AG04449 (cell line): ENCODE measurements at places on chromosomes 3 and 15.

DNA sequence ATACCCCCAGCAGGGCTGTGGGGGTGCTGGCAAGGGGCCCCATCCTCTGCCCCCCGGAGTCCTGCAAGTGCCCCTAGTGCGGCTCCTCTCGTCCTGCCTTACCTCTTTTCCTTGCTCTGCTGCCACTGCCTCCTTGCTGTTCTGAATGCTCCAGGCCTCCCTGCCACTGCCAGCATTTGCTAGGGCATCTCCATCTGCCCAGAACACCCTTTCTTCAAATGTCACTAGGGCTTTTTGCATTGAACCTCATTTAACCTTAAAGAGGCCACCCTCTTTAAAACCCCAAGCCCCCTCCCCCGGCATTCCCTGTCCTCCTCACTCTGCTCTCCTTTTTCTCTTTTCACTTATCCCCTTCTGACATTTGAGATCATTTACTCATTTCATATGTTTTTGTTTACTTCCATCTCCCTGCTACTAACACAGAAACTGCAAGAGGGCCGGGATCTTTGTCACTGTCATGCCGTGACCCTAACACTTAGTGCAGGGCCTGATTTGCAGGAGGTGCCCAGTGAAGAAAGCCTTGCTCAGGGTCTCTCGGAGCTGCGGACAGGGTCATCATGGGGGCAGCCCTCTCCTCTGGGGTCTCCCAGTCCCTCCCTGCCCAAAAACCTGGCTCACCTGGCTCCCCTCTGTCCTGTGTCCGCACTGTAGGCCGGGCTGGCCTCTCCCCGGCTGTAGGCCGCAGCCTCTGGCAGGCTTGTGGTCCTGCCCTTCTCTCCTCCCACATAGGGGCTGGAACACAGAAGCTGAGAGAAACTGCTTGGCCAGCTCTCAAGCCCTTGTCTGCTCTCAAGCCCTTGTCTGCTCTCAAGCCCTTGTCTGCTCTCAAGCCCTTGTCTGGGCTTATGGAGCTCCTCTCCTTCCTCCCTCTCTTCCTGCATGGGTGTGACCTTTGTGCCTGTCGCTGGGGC is at the start of gene ACOX2:
Gene ACOX2, minus strand, starts transcription at position 690 of the 911 bp plus-strand sequence. CDS start 2,084 bp downstream, outside the sequence.
- no peak for DNase-seq

DNA sequence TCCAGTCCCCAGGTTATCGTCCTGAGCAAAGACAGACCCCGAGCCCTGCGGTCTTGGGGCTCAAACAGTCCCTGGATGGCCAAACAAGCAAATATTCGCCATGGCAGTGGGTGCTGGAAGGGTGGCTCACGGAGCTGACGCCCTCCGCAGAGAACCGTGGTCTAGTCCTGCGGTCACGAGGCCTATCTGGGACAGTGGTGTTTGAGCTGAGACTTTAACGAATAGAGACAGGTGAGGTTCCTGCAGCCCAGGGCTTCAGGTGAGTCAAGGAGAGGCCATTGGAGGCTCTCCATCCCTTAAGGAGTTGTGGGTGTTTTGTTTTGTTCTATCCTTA is 399 bp upstream of the SUCLG2 start:
- DNase-seq = no peak

DNA sequence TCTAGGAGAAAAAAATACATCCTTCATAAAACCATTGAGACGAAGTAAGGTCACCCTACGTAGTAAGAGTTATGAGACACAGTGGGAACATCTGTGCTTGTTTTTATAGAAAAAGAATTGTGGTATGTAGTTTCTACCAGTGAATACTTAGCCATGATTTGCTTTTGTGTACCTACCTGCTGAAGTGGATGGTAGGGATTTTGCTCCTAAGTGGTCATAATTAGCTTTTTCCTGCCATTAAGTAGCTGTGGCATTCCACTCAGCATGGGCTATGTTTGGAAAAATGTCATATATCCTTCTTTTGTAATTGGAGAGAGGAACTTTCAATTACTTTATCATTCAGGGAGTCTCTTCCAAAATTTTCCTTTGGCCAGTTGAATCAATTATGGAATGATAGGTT is 63.7 kb downstream of the CHD2 start:
- DNase-seq = no peak

DNA sequence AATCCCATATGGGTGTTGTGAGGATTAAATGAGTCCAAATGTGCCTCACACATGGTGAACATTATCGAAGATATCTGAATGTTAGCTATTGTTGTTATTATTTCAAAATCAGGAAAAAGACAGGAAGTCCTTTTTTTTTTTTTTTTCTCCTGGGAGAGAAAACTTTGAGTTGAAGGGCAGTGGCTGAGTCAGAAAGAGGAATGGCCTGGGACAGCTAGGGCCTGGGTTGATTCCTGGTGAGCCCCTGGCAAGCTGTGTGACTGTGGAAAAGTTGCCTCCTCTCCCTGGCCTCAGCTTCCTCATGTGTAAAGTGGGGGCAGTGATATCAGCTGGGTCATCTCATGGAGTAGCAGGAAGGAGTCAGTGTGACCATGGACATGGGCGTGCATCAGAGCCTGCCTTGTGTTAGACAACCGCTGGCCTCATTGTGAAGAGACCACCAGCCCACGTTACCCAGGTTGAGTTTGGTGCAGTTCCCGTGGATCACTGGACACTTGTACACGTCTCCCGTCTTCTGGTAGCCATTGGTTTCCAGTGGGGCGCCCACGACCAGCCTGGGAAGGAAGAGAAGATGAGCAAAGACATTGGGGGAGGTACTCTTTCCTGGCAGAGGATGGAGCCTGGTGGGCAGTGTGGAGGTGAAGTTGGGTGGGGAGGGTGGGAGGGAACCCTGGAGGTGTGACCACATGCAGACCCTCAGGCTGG is 63.1 kb downstream of the ITGA11 start:
- no peak for DNase-seq

DNA sequence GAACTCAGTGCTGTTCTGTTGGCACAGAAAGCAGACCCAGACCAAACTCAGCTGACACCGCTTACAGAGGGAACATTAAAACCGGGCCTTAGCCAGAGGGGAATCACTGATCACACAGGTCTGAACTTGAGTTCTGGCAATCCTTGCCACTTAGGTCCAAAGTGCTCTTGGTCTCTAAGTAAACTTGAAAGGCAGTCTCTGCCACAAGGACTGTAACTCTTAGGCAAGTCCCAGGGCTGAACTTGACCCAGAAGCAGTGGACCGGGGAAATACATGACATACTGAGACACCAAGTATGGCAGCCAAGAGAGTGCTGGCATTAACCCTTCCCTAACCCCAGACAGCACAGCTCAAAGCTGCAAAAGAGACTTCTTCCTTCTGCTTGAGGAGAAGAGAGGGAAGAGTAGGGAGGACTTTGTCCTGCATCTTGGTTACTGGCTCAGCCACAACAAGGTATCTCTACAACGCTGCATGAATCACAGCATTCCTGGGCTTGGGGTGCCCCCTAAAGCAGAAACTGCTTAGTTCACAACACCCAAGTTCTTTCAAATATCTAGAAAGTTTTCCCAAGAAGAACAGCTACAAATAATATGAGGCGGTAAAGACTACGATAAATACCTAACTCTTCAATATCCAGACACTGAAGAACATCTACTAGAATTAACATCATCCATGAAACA is 32.5 kb downstream of the NAALADL2 start:
- DNase-seq = no peak

- no peak for DNase-seq
Observed at GRCh38 chr15:50916400-50916799, 7.9 kb downstream of the AP4E1 start.
